ENCODE measurements at places on chromosomes 16 and 17. TPM values are rescaled to one million over a fixed set of nuclear protein-coding genes. Genes with fewer than 3 reads are reported as not detected.

DCTPP1 gene
- polyA plus RNA-seq: 34.1 TPM

- no peak for DNase-seq
Observed at GRCh38 chr17:49055181-49055927, 58.2 kb downstream of the IGF2BP1 start.

GRCh38 chr16:19389246-19389645 is 28.4 kb upstream of the TMC5 start:
- DNase-seq: no peak

GRCh38 chr16:212999-213398 is 16.2 kb downstream of the LUC7L start:
- DNase-seq: no peak

- DNase-seq: no peak
Observed at GRCh38 chr17:16135461-16135860, 79.9 kb downstream of the NCOR1 start.
